ENCODE measurements at places on chromosomes 7 and 10. TPM values are rescaled to one million over a fixed set of nuclear protein-coding genes. Genes with fewer than 3 reads are reported as not detected.

IL15RA gene
- total RNA-seq = 49.6 TPM

GDF10 gene
- not detected for total RNA-seq

C7orf33 gene
- not detected for total RNA-seq

CNNM2 gene
- 4.0 TPM for total RNA-seq

SVOPL gene
- total RNA-seq = not detected

FAM25A gene
- not detected for total RNA-seq

DKK1 gene
- total RNA-seq = 8.6 TPM

SPDYE11 gene
- not detected for total RNA-seq

FAM204A gene
- total RNA-seq = 49.6 TPM

SMO gene
- 62.3 TPM for total RNA-seq

AASS gene
- total RNA-seq = not detected

HKDC1 gene
- total RNA-seq = 52.3 TPM

TNKS2 gene
- 13.7 TPM for total RNA-seq

CALY gene
- not detected for total RNA-seq

STEAP1B gene
- not detected for total RNA-seq

SUN3 gene
- not detected for total RNA-seq

MAGI2 gene
- total RNA-seq = 0.84 TPM

SDK1 gene
- 8.7 TPM for total RNA-seq

GNG11 gene
- total RNA-seq = 43.8 TPM

HABP2 gene
- total RNA-seq = 0.72 TPM
